ENCODE measurements at places on chromosomes 16 and 17.

DNA sequence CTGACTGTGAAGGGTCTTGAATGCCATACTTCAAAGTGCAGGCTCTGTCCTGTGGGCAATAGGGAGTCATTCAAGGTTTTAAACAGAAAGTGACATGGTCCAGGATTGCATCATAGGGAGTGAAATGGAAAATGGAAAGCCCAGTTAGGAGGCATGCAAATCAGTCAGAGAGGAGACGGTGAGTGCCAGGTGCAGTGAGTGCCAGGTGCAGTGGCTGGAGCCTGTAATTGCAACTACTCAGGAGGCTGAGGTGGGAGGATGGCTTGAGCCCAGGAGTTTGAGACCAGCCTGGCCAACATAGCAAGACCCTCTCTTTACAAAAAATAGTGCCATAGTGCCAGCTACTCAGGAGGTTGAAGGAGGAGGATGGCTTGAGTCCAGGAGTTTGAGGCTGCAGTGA, 35.2 kb upstream of the SIAH1 start:
- DNase-seq: no peak

DNA sequence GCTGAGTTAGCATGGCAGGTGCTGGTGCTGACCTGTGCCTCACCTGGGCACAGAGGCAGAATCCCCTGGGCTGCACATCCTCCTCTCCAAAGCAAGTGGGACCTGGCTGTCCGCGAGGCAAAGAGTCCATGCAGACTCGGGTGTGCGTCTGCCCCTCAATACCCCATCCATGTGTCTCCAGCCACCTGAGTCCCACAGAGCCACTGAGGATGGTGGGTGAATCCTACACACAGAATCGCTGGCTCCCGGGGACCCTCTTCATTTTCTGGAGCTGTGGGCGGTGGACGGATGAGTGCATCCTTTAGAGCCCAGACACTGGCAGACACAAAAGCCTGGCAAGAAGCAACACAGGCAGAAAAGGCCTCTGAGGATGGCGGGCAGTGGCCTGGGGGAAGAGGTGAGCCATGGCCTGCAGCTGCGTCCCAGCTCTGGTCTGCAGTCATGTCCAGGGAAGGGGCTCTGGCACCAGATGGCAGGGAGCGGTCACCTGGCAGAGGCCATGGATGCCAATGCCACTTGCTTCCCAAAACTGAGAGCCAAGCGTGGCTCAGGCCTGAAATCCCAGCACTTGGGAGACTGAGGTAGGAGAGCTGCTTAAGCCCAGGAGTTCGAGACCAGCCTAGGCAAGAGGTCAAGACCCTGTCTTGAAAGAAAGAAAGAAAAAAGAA, 29.9 kb downstream of the AXIN1 start:
- DNase-seq: no peak

GRCh38 chr17:71327376-71328059, 793.3 kb upstream of the SOX9 start:
- DNase-seq: no peak

DNA sequence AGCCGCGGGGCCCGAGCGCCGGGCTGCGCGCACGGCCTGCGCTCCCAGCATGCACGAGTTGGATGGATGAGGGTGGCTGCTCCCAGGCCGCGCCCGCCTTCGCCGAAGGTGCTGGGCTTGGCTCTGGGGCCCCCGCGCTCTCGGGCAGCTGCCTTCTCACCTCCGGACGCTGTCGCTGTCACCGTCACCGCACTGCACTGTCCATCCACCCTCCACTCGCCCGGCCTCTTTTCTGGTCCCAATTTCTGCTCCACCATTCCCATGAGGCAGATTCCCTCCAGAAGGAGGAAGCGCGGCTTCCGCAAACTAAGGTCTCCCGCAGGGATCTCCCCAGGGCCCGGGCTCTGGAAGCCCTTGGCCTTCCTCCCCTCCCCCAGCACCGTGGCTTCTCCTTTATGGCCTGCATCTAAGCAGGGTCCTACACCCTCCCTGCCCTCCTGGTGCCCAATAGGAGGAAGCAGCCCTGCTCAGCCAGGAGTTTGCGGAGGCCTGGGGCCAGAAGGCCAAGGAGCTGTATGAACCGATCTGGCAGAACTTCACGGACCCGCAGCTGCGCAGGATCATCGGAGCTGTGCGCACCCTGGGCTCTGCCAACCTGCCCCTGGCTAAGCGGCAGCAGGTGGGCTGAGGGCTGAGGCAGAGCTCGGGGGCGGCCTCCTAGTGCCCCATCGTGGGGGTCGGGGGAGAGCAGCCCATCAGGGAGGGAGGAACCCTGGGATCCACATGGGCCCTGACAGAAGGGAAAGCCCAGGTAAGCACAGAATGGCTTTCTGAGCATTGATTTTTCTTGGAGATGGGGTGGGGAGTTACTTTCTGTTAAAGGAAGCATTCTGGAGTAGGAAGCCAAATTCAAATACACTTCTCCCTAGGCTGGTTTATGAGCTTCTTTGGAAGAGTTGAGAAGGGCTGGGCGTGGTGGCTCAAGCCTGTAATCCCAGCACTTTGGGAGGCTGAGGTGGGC, 899 bp downstream of the ACE start:
- no peak for DNase-seq

- no peak for DNase-seq
These were observed 59.7 kb upstream of the DHX40 start for GRCh38 chr17:59505610-59506276.

DNA sequence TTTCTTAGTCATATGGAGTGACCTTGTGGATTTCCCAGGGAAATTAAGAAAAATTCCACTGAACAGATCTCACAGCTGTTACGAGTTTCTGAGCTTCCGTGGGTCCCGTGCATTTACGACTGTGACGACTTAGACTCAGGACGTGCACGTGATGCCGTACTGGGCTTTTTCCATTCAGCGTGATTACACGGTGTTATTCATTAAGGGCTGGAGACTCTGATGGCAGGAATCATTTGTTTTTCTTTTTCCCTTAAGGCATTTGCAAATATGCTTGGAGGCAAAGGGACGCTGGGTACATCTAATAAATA, 57.2 kb downstream of the TBC1D16 start:
- no peak for DNase-seq

- no peak for DNase-seq
These were observed 21.5 kb downstream of the SLC7A6OS start for GRCh38 chr16:68289202-68289601.

GRCh38 chr17:76318586-76318985, 10.5 kb upstream of the QRICH2 start:
- DNase-seq: no peak

DNA sequence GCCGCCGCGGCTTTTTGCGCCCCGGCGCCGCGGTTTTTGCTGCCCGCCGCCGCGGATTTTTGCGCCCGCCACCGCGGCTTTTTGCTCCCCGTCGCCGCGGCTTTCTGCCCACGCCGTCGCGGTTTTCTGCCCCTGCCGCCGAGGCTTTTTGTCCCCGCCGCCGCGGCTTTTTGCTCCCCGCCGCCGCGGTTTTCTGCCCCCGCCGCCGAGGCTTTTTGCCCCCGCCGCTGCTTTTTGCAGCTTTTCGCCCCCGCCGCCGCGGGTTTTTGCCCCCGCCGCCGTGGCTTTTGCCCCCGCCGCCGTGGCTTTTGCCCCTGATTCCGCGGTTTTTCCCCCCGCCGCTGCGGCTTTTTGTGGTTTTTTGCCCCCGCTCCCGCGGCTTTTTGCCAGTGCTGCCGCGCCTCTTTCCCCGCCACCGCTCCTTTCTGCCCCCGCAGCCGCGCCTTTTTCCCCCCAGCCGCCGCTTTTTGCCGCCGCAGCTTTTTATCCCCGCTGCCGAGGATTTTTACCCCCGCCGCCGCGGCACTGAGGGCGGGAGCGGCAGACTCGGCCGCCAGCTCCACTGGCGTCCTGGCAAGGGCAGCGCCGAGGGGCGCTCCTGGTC, 518.6 kb upstream of the WSB1 start:
- DNase-seq: no peak

GRCh38 chr17:81322271-81323082, 27.4 kb upstream of the SLC38A10 start:
- peak; percentile 51 for DNase-seq

- DNase-seq: no peak
These were observed 59.7 kb downstream of the ABCC6 start for GRCh38 chr16:16163571-16163970.

DNA sequence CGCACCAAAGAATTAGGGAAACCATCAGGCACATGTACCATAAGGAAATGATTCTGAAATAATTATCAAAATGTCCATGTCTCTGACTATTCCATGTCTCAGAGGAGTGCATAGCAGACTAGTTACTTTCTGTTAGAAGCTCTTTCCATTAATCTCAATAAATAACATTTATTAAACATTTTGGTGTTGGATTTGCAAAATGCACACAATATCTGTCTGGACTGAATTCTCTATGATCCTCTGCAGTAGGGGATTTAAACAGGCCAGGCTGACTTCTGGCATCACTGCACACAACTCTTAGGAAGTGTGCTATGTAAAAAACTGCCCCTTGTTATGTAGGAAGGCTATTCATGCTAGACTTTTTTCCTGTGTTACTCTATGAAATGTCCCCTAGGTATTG, 283.3 kb upstream of the CDH5 start:
- DNase-seq: no peak

GRCh38 chr16:2206420-2206779, 1.1 kb downstream of the MLST8 start:
- no peak for DNase-seq

DNA sequence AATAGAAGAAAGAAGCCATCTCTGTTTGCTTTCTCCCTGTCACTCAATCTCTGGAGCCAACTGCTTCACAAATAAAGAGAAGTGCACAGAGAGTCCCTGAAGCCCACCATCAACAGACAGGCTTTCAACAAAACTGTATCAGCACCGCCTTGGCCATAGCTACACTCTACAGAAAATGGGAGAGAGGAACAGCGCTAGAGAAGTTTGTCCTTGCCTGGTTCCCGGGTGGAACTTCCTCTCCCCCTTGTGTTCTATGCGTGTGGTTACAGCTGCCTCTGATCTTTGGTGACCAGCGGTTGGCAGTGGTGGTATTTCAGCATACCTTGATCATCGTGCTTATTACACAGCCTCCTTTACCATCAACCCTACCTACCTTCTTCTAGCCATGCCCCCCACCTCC, 91.4 kb upstream of the CCL2 start:
- no peak for DNase-seq
